ENCODE measurements at places on chromosomes 4 and X.

GRCh38 chrX:116289592-116289991 is 119.0 kb downstream of the AGTR2 start:
- no peak for DNase-seq

DNA sequence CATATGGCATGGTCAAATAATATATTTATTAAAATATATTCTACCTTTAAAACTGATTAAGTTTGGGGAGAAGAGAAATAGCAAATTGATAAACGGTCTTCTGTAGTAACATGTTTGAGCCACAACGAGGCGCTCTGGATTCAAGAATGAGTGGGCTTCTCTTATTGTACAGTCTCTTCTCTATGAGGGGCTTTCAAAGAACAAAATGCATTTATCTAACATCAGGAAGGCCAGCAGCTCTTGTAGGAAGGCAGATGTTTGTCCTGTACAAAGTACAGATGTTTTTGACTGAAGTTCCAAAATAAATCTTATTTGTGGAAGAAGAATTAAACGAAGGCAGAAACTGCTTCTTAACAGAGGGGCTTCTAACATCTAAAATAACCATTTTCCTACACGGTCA is 153.6 kb downstream of the RASL11B start:
- DNase-seq = peak; percentile 53

GRCh38 chr4:61596606-61597340 is 396.6 kb downstream of the ADGRL3 start:
- no peak for DNase-seq

DNA sequence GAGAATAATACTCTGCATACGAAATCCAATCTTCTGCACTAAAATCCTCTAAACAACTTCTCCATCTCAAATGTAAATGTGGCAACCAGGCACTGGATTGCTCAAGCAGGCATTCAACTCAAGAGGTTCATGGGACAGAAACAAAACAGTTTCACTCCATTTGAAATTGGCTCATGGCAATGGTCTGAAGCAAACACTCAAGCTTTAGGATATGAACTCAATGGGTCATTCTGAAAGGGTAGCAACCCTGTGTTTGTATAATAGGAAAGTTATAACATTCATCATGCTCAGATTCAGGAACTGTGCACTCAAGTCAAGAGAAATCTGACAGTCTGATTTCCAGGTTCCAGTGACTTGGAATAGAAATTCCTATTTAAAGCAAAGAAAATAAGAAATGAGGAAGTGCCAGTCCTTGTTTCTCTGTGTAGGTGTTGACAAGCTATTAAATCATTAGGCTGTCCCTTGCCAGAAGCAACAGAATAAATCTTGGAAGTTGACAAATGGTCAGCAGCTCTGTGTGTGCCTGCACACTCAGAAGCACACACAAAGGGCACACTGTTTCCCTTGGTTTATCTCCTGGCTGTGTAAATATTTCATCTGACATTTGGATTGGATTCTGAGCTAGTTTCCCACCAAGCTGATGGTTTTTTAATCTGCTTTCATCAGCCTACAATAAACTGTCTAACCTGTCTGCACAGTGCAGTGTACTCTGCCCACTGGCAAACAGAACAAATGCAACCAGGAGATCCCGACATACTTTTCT is 75.9 kb upstream of the CITED1 start:
- no peak for DNase-seq

- DNase-seq = no peak
Measured at GRCh38 chrX:93538575-93538974, 134.8 kb downstream of the NAP1L3 start.

- DNase-seq = no peak
Measured at GRCh38 chr4:38430841-38431240, 233.2 kb upstream of the KLF3 start.

GRCh38 chr4:133647206-133647605 is 498.1 kb downstream of the PCDH10 start:
- no peak for DNase-seq

- DNase-seq = no peak
Measured at GRCh38 chr4:58600290-58600689, 1490.1 kb upstream of the IGFBP7 start.

- no peak for DNase-seq
Measured at GRCh38 chrX:108036298-108036973, 8.4 kb upstream of the VSIG1 start.

GRCh38 chr4:110310795-110311194 is 112.4 kb upstream of the ELOVL6 start:
- DNase-seq = no peak

DNA sequence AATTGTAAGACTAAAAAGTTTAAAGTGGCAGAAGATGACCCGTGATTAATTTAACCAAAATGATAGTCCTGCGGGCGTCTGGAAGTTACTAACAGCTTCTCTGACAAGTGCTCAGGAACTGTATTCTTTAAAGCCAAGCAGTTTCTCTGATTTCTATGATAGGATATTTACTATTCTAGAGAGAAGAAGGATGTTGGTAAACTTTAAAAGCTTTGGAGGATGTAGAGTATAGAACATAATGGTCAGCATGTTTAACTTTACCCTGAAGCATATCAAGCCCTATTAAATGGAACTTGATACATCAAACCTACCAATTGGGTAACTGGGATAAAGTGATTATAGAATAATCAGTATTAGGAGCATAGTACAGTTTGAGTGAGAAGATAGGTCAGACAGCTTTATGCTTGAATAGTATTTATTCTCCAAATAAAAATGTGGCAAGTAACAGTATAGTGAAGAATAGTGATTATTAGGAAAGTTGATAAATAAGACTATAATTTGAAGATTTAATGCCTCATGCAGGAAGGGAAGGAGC is 1.8 kb downstream of the STIM2 start:
- DNase-seq = no peak

DNA sequence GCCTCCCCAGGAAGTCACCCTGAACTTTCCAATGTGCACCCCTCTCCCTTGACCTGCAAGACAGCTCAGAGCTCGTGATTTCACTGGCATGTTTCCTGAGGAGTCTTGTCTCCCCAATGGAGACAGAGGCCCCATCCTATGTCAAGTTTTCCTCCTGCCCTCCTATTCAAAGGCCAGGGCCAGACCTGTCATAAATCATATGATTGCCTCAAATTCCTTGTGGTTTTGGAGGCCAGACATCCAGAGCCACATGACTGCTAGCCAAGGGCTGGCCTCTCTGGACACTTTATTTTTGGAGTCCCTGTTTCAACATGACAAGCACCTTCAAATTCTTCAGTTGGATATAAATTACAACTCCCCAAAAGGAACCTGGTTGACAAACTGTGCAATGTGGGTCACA is 76.0 kb upstream of the TFDP3 start:
- no peak for DNase-seq

- peak; percentile 11 for DNase-seq
Measured at GRCh38 chrX:136816975-136817374, 36.2 kb upstream of the ARHGEF6 start.

DNA sequence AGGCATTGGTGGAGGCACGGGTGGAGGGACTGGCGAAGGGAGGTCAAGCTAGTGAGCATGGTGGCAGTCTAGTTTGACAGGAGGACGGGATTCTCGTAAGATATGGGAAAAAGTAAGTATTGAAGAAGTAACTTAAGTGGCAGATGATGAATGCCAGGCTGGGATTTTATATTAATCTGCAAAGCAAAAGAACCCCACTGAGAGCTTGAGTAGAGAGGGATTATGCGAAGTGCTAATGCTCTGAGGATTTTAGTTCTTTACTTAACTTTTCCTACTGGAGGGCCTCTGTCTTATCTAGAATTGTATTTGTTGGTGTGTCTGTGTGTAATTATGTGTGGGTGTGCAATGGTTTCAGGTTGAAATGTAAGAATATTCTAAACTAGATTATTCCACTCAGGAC is 327.9 kb downstream of the FAT4 start:
- no peak for DNase-seq

- no peak for DNase-seq
Measured at GRCh38 chr4:40829586-40829985, 79.8 kb downstream of the NSUN7 start.

- no peak for DNase-seq
Measured at GRCh38 chrX:100674705-100675104, 30.7 kb downstream of the SRPX2 start.

- no peak for DNase-seq
Measured at GRCh38 chr4:59608466-59608865, 1591.7 kb upstream of the ADGRL3 start.

GRCh38 chr4:40316782-40317635 is 18.1 kb upstream of the CHRNA9 start:
- DNase-seq = peak; percentile 92

DNA sequence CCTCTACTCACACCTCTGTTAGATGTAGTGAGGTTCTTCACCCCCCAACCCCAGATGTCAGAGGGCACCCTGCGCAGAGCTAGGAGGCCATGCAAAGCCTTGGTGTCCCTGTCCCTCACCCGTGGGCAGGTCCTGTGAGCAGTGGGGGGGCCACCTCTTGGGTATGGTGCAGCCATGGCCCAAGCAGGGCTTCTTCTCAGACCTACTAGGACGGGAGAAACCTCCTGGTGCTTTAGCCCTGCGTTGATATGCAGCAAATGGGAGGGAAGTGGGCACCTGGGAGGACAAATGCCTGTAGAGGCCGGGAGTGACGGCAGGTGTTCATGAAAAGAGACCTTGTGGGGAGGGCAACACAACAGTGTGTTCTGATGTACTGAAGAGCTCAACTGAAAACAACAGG is 38.5 kb upstream of the MSANTD1 start:
- DNase-seq = no peak

- no peak for DNase-seq
Measured at GRCh38 chrX:149715468-149715867, 3.6 kb downstream of the MAGEA11 start.

GRCh38 chr4:177480795-177481194 is 38.6 kb upstream of the AGA start:
- peak; percentile 75 for DNase-seq

DNA sequence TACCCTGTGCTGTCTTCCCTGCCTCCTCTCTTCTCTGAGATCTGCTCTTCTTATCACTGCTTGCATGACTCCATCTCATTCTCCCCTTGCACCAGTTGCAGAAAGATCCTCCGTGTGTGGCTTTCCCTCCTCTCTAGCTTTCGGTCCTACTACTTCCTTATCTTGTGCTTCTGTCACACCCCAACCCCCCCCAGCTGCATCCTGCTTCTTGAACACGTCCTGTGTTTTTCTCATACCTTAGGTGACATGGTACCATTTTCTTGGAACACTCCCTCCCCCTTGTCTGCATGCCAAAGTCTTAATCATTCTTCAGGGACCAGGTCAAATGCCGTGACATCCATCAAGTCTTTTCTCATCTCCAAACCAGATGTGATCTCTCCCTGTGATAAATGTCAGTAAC is 46.4 kb downstream of the FHL1 start:
- DNase-seq = no peak

DNA sequence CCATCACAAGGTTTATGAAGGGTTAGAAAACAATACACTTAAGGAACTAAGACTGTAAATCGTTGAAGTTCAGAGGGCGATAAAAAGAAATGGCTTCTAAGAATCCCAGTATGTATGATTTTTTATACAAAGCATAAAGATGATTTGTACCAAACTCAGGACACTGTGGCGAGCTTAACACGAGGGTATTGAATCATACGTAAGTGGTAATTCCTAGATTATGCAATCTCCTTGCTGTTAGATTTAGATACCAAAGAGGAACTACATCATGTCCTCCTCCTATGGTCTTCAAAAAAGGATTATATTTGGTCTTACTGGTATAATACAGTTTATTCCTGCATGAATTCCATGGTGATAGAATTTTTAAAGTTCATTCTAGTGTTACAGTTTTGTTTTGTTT is 23.9 kb downstream of the NFKB1 start:
- DNase-seq = peak; percentile 3

DNA sequence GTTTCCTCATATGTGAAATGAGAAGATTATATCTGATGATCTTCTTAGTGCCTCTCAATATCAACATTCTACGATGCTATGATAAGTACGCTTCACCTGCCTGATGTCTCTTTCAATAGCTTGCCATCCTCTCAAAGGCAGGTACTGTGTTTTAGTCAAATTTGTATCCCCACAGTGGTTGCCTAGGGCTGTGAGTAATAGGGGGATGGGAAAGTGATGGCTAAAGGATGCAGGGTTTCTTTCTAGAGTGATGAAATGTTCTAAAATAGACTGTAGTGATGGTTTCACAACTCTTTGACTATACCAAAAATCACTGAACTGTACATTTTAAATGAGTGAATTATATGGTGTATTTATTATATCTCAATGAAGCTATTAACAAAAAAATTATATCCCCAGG is 142.8 kb downstream of the HS6ST2 start:
- no peak for DNase-seq

DNA sequence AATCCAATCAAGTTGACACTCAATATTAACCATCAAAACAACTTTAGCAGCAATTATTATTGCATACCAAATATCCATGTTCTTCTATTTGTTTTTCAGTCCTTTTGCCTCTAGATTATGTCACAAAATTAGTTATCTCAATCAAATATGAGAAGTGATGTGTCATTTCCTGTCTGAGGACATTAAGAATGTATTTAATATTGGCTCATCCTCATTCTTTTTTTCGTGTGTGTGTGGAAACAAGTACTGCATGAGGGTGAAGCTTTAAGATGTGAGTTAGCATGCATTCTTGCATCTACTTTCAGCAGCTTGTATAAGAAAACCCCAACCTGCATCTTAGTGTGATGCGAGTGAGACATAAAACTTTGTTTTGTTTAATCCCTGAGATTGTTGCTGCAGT is 301.4 kb downstream of the GRIA2 start:
- no peak for DNase-seq

DNA sequence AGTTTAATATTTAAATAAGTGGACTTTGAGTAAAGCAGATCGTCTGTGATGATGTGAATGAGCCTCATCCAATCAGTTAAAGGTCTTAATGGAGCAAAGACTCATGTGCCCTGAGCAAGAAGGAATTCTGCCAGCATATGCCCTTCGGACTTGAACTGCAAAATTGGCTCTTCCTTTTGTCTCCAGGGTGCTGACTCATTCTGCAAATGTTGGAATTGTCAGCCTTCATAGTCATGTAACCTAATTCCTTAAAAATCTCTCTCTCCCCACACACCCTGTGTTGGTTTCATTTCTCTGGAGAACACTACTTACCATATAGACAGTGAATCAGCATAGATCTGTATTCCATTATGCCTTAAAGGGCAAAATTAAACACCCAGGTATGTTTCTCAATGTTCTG is 609.8 kb upstream of the GALNTL6 start:
- DNase-seq = peak; percentile 58

DNA sequence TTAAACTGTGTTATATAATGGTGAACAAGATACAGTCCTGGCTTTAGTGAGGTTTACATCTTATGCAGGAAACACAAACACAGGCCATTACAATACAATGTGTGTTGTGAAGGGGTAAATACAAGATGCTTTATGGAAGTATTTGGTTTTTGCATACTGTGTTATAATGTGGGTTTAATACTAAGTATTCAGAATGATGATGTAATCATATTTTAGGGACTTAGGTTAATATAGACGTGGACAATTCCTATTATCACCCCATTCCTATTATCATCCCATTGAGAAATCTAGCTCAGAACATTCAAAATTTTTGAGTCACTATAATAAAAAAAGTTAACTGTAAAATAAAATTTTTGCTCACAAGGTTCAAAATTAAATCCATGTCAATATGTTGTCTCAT is 24.1 kb downstream of the MMAA start:
- no peak for DNase-seq

GRCh38 chrX:77444545-77444944 is 2.6 kb upstream of the FGF16 start:
- DNase-seq = no peak

- no peak for DNase-seq
Measured at GRCh38 chrX:119072744-119073143, at the start of gene CT47C1. TSS of gene CT47C1 (plus strand) at chrX:119072993. CDS start at chrX:119073226, 233 bp downstream.

- peak; percentile 12 for DNase-seq
Measured at GRCh38 chr4:26619784-26620183, 35.9 kb downstream of the TBC1D19 start.

- no peak for DNase-seq
Measured at GRCh38 chrX:25737540-25737939, 400.6 kb upstream of the MAGEB18 start.
